SW480 (cell line): ENCODE measurements at places on chromosomes 11 and 22.

DNA sequence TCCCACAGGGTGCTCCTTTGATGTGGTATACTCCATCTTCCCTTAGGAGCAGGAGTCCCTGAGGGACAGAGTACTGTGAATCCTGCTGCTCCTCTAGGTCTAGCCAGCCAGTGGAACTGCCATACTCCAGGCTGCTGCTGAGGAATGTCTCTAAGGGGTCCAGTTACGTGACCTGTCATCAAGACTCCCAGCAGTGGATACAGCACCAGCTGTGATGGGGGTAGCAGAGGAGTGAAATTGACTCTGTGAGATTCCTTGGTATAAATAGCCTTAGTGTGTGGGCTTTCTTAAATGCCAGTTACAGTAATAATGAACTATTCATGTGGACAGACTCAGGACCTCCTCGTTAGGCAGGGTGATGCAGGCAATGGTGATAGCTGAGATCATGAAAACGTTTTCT, 140.4 kb upstream of the LUZP2 start:
- no peak for DNase-seq

GRCh38 chr11:96197801-96198701, 144.9 kb downstream of the MAML2 start:
- DNase-seq: no peak

GRCh38 chr11:72439455-72439854, 5.1 kb upstream of the CLPB start:
- no peak for DNase-seq

- DNase-seq: no peak
These were observed 21.0 kb downstream of the ZNRF3 start for GRCh38 chr22:28904211-28904896.
